ENCODE measurements at places on chromosomes 7 and 10. TPM values are rescaled to one million over a fixed set of nuclear protein-coding genes. Genes with fewer than 3 reads are reported as not detected.

GRCh38 chr7:29592866-29593265 is 29.2 kb downstream of the PRR15 start:
- DNase-seq: no peak

DNA sequence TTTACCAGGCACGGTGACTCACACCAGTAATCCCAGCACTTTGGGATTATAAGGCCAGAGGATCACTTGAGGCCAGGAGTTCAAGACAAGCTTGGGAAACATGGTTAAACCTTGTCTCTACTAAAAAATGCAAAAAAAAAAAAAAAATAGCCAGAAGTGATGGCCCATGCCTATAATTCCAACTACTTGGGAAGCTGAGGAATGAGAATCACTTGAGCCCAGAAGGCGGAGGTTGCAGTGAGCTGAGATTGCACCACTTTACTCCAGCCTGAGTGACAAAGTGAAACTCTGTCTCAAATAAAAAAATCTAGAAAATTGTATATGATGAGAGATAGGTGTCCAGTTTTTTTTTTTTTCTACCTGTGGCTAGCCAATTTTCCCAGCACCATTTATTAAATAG is 578.2 kb downstream of the ANKRD7 start:
- DNase-seq: no peak

Gene NEBL
- polyA plus RNA-seq: 15.5 TPM

DNA sequence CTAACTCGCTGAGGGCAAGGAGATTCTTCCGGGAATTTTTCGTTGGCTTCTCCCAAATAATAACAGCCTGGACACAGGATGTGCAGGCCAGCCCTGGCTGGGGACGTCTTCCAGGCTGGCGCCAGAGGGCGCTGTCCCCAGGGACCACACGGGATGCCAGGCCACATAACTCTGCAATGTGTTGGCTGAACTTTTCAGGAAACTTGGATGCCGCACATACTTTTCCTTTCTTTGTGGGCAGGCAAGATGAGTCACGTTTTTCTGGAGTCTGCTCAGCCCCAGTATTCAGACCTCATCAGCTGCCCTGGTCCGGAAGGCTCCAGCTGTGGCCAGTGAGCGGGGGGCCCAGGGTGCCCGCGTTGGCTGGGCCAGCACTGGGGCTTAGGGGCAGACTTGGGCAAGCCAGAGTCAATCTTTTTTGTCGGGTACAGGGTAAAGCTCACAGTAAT is 122.7 kb downstream of the PRKAG2 start:
- peak; percentile 70 for DNase-seq
